ENCODE measurements at places on chromosomes 2 and 18. TPM values are rescaled to one million over a fixed set of nuclear protein-coding genes. Genes with fewer than 3 reads are reported as not detected.

The COL6A3 gene
- 412 TPM for polyA plus RNA-seq

The IL1A gene
- 1.3 TPM for polyA plus RNA-seq

DNA sequence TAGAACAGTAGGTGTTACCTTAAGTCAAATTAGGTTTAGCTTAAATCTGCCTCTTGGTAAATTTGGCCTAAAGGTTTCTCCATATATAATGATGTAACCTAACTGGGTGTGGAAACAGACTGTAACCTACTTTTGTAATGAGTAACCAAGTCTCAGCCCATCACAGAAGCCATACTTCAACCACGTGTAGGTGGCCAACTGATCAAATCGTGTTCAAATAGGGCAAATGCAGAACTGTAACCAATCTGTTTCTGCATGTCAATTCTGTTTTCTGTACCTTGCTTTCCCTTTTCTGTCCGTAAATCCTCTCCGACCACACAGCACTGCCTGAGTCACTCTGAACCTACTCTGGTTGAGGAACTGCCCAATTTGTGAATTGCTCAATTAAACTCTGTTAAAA, 34.0 kb upstream of the PLA2R1 start:
- no peak for DNase-seq

- DNase-seq: no peak
Observed at GRCh38 chr18:78779996-78780718, 199.5 kb upstream of the SALL3 start.

DNA sequence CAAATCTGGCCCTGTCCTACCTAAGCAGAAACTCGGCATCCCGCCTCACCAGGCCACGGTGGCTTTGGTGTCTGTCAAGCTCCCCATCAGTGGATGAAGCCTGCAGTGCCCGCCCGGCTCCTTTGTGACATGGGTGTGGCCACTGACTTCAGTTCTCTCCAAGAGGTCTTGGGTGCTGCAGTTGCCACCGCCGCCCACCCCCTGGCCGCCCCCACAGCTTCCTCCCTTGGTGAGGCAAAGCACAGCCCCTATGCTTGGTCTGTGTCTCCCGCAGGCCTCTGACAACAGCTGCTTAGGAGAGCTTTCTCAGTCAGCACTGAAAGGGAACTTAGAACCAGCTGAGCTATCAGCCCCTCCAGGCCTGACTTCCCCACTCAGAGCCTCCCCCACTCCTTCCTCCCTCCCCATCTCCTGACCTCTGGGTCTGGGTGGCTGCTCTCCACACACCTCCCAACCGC, 22.9 kb upstream of the GPR55 start:
- no peak for DNase-seq

DNA sequence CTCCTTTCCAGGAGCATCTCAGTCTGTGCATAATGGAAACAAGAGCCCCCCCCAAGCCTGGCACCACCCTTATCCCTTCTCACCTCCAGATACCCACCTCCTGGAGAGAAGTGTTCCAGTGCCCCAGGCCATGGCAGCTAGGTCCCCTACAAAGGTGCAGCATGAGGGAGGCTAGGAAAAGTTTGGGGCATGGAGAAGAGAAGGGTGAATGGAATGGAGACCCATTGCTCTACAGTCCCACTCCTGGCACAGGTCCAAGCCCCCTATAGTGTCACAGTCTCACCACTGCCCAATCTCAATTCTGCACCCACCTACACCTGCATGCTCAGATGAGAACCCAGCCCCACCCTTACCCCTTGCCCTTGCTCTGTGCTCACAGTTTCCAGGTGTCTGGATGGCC, 897 bp downstream of the SLC23A3 start:
- no peak for DNase-seq

DNA sequence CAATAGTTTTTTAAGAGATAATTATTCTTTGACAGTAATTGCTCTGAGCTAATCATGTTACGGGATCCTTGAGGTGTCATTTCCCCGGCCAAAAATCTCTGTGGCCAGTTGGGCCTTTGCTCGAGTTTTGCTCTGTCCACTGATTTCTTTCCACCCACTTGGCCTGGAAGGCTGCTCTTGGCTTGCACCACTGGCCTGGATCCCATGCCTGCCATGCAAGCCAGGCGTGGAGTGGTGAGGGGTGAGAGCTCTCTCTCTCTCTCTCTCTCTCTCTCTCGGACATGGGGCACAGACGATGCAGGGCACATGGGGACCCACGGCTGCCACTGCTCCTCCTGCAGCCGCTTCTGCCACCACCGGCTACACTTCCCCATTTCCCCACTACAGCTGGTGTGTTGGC, 853.0 kb upstream of the GCFC2 start:
- no peak for DNase-seq

GRCh38 chr2:207960911-207961310, 64.4 kb downstream of the PLEKHM3 start:
- DNase-seq: no peak

DNA sequence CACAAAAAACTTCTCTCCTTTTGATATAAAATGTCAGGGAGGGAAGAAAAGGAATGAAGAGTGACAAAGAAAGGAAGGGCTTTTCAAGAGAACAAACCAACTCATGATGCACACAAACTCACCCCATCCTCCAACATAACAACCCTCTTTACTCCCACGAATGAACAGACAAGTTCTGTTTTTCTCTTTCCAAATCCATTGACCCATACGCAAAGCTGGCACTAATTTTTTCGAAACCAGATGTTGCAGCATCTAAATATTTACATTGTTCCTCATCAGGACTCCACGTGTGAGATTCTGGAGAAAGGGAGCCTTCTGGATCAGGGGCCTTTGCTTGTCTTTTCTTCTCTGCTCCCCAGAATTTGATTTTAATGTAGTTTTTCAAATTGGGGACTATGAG, 143.3 kb upstream of the BCL2L11 start:
- no peak for DNase-seq

DNA sequence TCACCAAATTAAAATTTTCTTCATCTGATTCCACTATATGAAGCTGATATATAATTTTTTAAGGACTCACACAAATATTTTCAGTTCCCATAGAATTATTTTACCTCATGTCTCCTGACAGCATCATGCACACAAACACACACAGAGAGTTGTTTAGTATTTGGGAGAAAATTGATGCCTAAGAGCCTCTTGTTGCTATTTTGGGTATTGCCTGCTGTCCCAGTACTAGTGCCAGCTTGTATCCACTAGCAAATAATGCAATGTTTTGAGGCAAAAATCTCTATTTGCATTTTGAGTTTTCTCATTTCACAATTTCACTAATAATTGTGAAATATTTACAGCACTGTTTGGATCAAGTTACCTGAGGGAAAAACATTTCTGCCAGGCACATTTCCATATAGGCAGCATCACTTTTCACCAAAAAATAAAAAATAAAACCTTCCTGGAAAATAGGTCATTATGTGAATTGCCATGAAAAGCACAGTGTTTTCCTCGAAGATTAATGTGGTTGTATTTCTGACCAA, 328.2 kb downstream of the KCNJ3 start:
- DNase-seq: no peak

DNA sequence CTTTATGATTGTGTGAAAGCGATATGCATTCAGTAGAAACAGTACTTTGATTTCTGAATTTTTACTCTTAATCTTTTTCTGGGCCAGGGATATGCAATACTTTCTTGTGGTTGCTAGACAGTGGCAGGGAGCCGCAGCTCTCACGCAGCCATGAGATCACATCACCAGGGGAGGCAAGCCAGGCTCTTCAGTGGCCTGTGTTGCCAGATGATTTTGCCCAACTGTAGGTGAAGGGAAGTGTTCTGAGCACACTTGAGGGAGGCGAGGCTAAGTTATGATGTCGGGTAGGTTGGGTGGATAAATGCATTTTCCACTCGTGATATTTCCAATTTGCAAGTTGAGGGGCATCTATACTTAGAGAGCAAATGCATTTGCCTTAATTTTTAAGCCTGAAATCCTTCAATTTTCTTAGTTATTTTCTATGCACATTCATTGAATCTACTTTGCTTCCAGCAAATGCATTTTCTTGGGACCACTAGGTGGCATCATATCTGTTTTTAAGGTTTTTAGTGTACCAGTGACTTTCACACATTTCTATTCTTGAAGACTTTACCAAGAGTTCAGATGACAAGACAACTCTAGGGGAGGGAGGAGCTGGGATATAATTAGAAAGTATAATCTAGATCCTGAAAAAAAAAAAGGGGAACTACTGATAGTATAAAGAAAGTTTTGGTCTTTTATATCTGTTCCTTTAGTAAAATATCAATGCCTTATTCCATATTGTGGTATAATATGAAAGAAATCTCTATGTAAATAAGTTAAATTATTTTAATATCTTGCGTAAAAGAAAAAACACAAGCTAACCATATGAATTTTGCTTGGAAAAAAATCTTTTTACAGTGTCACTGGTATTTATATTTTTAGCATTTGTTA, 643.3 kb downstream of the SOCS6 start:
- no peak for DNase-seq

GRCh38 chr2:133721118-133721517, 152.9 kb upstream of the NCKAP5 start:
- DNase-seq: no peak

DNA sequence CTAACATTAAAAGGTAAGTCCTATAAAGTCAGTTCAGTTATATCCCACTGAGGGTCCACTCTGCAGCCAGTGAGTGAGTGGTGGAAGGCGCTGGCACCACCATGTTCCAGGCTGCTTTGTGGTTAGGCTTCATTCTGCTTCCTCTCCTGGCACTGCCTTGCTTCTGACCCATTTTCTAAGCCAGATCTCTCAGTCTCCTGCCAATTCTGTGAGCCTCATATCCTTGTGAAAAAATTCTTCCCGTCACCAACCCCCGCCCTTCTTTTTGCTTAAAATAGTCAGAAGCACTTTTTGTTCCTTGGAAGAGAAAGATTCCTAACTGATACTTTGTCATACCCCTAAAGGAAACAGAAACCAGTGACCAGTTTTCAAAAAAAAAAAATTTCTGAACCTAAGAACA, 139.8 kb upstream of the NCK2 start:
- DNase-seq: no peak
